Kidney tubule cell (primary cell): ENCODE measurements at places on chromosomes 4 and X.

DNA sequence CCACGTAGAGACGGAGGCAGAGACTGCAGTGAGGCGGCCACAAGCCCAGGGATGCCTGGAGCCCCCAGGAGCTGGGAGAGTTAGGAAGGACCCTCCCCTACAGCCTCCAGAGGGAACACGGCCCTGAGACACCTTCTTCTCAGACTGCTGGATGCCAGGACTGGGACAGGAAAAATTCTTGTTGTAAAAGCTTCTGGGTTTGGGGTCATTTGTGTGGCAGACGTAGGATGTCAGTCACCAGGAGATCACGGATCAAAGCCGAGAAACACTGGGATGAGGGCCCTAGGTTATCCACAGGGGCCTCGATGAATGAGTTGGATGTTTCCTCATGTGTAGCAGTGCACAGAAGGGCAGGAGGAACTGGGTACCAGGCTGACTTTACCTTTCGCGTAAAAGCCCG is 163.7 kb downstream of the SHOX start:
- no peak for DNase-seq

DNA sequence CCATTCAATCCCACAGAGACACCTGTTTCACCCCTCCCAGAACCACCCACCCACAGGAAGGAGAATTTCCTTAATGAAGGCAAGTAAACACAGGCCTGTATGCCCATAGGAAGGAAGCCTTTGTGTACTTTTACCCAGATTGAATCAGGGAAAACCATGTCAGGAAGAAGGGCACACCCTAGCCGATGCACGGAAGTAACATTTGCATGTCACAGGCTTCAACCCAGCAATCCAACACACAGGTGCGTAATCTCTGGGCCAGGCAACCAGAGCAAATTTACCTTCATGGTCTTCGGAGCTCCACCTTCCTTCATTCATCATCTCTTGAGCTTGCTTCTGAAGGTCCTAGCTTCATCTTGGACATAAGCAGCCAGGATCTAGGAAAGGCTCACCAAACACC is 206.3 kb downstream of the SHROOM3 start:
- no peak for DNase-seq

GRCh38 chrX:23799469-23800065 is 16.6 kb downstream of the SAT1 start:
- DNase-seq: peak; percentile 17

GRCh38 chrX:9788911-9789310 is 2.7 kb downstream of the SHROOM2 start:
- DNase-seq: no peak

DNA sequence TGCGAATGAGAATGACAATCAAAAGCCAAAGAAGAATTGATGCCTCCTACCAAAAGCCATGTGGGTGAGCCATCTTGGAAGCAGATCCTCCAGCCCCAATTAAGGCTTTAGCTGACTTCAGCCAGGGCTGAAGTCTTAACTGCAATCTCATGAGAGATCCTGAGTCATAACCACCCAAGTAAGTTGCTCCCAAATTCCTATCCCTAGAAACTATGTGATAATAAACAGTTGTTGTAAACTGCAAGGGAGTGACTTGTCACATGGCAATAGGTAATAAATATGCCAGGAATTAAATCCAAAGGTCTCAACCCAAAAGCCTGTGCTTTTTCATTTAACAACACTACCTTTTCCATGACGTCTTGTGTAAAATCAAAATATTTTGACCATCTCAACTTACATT is 154.2 kb upstream of the TBL1X start:
- DNase-seq: peak; percentile 57

GRCh38 chr4:153409412-153409811 is 56.7 kb upstream of the TMEM131L start:
- DNase-seq: no peak

DNA sequence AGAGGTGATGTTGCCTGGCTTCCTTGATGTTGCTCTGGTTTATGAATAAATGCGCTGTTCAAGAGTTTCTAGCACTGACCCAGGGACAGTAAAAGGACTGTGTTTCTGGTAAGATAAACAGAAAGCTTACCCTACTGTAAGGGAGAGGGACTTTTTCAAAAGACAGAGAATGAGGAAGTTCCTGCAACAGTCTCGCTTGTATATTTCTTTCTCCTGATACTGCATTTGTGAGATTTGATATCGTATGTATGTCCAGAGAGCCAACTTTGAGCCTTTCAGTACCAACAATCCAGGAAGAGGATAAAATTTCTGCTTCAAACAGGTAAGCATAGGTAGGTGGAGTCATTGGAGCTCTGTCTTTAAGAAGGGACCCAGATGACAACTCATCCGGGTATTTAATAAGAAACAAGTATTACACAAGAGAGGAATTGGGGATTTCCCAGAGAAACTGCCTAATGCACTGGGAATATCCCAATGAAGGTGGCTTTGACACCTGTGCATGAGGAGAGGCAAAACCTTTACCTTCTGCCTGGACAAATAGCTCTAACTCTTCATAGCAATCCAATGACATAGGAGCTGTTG is 773 bp downstream of the DAPP1 start:
- DNase-seq: peak; percentile 86

- DNase-seq: no peak
These were observed 876.4 kb upstream of the SLIT2 start for GRCh38 chr4:19375136-19375804.

GRCh38 chr4:166823126-166823525 is 411.2 kb downstream of the SPOCK3 start:
- DNase-seq: no peak

- peak; percentile 75 for DNase-seq
These were observed 56.1 kb downstream of the FAM13A start for GRCh38 chr4:89000844-89001360.

- DNase-seq: no peak
These were observed 558.7 kb downstream of the SPRY1 start for GRCh38 chr4:123955167-123955800.

DNA sequence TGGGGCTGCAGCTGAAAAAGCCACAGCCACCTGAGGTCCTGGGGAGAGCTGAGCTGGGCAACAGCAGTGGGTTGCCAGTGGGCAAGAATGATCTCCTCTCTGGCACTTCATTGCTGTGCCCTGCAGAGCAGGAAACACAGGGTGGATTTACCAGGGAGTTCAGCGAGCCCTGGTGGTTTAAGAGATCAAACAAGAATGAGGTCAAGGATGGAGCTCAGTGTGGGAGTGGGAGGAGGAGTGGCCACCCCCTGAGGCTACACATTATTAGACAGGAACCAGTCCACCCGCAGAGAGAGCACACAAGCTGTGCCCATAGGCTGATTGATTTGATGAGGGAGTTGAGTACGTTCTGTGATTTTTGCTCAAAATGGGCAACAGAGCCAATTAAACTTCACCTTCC is 47.3 kb downstream of the FRMPD3 start:
- DNase-seq: no peak

DNA sequence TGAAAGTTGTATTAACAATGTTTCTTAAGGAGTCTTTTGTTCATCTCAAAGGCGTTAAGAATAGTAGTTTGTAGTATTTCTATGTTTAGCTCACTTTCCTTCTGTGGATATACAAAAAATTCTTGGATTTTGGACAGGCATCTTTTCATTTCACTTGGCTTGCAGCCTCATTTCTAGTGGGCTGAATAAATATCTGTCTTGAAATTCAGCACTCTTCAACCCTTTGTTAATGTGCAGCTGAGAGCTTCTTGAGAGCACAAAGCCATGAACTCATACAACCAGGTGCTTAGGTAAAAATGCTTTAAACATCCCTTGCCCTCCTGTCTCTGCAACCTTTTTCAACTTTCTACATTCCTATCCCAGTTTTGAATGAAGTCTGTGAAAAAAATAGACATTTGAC is 1003.2 kb downstream of the C4orf33 start:
- DNase-seq: no peak

DNA sequence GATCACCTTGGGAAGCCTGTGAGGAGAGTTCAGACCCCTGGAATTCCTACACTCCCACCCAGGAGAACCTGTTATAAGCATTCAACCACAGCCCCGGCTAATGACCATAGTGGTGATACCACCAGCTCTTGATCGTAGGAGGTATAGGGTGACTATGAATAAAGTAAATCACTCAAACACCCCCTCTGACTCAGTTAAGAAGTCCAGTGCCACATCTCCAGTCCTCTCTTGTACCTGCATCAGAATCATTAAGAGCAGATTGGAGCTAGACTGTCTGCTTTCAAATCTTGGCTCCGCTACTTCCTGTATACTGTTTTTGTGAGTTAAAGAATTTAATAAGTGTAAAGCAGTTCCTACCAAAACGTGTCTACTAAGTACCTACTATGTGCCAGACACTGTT is 565.1 kb upstream of the DIPK2B start:
- no peak for DNase-seq

- peak; percentile 42 for DNase-seq
These were observed 66.7 kb upstream of the DHX15 start for GRCh38 chr4:24650849-24651640.

DNA sequence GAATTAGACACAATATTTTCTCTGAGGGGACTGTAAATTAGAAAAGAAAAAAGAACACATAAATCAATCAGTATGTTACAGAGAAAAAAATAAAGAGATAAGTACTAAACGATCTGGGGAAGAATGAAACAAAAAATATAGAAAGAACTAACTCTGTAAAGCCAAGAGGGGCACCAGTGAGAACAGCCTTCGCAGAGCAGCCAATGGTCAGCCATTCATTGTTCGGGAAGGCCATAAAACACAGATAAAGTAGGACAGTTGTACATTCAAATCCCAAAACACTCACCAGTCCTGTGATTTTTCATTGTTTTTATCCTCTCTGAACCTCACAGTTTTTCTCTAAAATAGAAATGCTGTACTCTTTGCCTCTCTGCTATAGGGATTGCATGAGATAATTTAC is 127.9 kb downstream of the NEK1 start:
- DNase-seq: no peak

DNA sequence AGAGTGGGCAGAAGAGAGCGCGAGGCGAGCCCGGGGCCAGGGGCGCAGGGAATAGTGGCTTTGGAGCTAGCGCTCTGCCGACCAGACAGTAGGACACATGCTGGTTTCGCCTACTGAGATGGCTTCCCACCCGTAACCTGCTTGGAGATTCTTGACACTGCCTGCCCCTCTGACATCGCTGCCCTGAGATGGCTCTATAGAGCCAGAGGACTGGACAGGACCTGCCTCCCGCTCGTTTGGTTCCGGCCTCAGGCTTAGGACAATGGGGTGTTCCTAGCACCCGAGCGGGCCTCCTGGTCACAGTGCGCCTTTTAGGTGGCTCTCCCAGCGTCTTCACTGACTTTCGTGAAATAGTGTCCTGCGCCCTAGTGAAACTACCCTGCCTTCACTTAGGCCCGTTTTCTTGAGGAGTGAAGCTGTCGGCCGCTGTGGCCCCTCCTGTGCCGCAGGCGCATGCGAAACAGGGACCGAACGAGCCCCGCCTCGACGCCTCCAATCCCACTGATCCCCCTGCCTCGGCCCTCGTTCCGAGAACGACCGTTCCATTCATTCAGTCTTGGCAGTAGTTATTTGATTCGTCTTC is 608 bp downstream of the TAF1 start:
- DNase-seq: peak; percentile 18

GRCh38 chr4:15778289-15779241 is at the start of gene CD38:
Gene CD38 (plus strand): TSS chr4:15778328. CDS start chr4:15778415, 87 bp downstream.
- peak; percentile 3 for DNase-seq

DNA sequence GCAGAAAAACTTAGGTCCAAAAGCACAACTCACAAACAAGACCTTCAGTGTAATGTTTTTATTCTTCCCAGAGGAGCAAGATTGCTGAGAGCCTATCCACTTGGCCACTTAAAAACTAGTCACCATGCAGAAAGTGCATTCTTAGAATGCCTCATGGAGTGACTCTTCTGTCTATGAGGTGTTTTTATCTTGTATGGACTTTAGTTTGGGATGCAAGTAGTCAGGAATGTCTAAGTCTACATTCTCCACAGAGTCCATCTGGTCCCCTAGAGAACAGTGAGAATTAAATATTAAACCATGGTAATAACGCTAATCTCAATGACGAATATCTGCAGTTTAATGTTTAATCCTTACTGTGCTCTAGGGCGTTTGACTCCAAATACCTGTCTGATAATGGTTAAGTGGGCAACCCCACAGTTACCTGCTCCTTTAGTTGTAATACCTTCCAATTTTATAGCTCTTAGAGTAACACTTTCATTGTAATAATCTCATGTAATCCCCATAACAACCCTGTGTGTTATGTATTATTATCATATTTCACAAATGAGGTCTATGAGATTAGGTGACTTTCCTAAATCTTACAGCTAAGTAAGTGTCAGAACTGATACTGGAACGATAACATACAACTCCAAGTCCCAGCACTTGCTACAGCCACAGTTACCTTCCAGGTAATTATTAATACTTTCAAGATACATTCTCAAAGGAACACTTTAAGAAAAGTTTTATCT is 235.6 kb upstream of the JADE1 start:
- peak; percentile 100 for DNase-seq

DNA sequence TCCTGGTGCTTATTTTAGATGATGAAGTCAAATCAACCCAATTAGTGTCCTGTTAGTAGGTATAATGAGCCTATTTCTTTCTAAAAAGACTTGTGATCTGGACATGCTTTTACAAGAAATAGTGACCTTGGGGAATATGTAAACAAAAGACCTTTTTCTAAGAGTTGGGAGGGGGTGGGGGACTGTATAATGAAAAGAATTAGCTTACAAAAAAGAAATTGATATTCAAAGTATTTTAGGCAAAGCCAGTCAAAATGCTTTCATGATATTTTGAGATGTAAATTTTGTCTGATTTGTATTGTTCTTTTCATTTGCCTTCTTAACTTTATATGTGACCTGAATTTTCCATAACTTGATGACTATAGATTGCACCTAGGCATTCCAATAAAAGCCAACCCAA is 114.6 kb downstream of the DCTD start:
- no peak for DNase-seq

- DNase-seq: no peak
These were observed 689.8 kb downstream of the KCTD8 start for GRCh38 chr4:43758836-43759235.

GRCh38 chrX:93580634-93581033 is 92.7 kb downstream of the NAP1L3 start:
- no peak for DNase-seq

DNA sequence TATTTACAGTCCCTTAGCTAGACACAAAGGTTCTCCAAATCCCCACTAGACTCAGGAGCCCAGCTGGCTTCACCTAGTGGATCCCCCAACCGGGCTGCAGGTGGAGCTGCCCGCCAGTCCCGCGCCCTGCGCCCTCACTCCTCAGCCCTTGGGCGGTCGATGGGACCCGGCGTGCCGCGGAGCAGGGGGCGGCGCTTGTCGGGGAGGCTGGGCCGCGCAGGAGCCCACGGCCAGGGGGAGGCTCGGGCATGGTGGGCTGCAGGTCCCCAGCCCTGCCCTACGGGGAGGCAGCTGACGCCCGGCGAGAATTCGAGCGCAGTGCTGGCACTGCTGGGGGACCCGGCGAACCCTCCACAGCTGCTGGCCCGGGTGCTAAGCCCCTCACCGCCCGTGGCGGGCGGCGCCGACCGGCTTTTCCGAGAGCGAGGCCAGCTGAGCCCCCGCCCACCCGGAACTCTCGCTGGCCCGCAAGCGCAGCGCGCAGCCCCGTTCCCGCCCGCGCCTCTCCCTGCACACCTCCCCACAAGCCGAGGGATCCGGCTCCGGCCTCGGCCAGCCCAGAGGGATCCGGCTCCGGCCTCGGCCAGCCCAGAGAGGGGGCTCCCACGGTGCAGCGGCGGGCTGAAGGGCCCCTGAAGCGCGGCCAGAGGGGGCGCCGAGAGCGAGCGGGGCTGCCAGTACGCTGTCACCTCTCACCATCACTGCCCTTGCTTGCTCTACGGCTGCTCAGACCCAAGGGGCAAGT is 39.4 kb downstream of the WFS1 start:
- peak; percentile 16 for DNase-seq

GRCh38 chr4:112075129-112075753 is 70.0 kb upstream of the FAM241A start:
- DNase-seq: peak; percentile 78
